ENCODE measurements at places on chromosomes 12 and 14.
A peak's percentile ranks its signal among the peaks of the same experiment; 100 is the strongest.

DNA sequence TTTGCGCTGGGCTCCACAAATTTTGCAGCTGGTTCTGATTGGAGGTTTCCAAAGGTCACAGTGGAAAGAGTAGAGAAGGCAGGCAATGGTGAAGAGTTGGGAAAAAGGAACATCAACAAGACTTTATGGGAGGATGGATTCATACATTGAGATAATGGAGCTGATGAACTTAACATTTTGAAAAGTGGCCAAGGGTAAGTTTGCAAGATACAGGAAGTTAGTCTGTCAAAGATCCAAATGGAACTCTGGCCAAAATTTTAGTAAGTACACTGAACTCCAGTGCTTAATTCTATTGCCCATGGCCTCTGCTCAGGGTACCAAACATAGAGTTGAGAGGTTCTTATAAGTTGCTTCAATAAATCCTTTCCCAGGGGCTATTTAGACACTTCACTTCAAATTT lies 15.6 kb downstream of the CCER1 start:
- DNase-seq, result no peak

- DNase-seq, result no peak
Measured at GRCh38 chr14:97688631-97689336, 891.6 kb downstream of the VRK1 start.

DNA sequence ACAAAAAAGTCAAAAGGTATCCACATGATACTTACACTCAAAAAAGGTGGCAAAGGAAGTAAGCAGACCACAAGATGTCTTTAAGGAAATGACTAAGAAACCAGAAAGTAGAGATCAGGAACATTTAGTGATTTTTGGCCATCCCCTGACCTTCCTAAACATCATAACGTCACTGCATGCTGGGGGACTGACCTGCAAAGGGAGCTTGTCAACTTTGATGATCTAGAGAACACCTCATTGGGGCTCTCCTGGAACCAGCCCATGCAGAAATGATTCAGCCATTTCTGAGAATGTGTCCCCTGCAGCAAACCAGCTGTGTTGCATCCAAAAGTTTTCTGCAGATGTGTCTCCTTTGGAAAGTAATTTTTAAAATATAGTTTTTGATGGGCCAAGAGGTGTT lies 152.2 kb upstream of the RASSF8 start:
- no peak for DNase-seq

DNA sequence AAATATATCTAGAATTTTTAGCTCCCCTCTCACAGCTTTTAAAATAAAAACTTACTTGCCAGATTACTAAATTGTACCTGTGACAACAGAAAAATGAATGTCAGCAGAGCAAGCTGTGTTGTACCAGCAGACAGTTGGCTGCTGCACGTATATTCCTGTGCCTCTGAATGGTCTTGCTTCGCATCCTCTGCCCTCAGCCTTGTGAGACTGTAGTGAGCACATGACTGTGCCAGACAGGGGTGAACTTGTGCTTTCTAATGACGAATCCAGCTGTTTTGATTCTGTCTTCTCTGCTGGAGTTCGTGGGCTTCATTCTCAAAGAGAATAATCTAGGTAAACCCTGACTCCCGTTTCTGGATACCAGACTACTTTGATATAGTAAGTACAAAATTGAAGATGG lies 58.3 kb upstream of the FRMD6 start:
- no peak for DNase-seq

GRCh38 chr14:65019944-65020566 lies 33.4 kb downstream of the FNTB start:
- peak; percentile 66 for DNase-seq

- DNase-seq, result no peak
Measured at GRCh38 chr12:64010069-64010686, 165.7 kb downstream of the SRGAP1 start.

- no peak for DNase-seq
Measured at GRCh38 chr12:114945351-114945750, 261.4 kb upstream of the TBX3 start.

GRCh38 chr12:124031058-124031457 lies 58.0 kb downstream of the ZNF664 start:
- DNase-seq, result no peak

GRCh38 chr12:64137117-64137516 lies 85.0 kb downstream of the KICS2 start:
- DNase-seq, result no peak

GRCh38 chr12:57320639-57321038 lies 69.7 kb upstream of the STAC3 start:
- DNase-seq, result no peak

- no peak for DNase-seq
Measured at GRCh38 chr12:29437575-29437974, 56.6 kb upstream of the ERGIC2 start.

- DNase-seq, result no peak
Measured at GRCh38 chr12:119128527-119128926, 50.2 kb upstream of the HSPB8 start.

- no peak for DNase-seq
Measured at GRCh38 chr12:109880938-109881337, 597 bp upstream of the GLTP start.

DNA sequence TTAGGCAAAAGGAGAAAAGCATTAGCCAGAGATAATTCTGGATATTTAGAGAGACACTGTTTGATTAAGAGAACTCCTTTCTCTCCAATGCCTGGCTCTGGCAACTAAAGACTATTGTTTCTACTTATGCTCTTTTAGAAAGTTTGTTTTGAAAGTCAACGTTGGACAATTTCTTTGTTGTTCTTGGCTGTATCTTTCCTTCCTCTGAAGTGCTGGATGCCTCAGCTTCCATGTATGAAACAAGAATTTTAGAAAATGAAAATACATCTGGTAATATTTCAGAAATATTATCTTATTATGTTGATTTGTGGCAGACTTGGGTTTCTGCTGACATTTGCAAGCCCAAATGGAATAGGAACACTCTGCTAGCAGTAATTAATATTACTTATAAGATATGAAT lies 382.6 kb downstream of the SNAPC1 start:
- no peak for DNase-seq

- DNase-seq, result no peak
Measured at GRCh38 chr12:51323317-51323960, 535 bp downstream of the BIN2 start.

DNA sequence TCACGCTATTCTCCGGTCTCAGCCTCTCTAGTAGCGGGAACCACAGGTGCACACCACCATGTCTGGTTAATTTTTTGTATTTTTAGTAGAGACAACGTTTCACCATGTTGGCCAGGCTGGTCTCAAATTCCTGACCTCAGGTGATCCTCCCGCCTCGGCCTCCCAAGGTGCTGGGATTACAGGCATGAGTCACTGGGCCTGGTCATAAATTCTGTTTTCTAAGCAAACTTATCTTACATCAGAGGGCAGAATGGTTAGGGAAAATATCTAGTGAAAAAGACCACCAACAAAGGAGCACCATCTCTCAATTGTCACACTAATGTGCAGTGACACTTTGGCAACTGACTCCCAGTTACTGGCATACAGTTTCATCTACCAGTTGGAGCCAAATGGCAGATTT lies 2.8 kb downstream of the CPM start:
- DNase-seq, result no peak

DNA sequence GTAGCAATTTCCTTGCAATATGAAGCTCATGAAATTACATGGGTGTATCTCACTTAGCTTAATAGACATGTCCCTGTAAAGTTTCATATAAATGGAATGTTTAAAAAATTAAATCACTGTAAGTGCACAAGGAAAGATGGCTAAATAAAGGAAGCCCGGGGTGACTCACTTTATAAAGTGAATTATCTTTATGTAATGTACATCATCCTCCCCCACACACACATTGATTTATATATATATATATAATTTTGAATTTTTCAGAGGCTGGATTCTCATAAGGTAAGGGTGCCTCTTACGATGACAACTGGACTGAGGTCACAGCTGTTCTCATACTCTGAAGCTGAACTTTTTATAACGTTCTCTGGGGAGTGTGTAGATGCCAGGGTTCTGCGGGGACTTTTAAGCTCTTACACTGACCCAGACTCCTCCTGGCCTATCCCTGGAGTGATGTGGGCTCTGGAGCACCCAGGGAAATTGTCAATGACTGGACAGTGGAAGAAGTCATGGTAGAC lies 108.7 kb upstream of the HIF1A start:
- DNase-seq, result no peak

- no peak for DNase-seq
Measured at GRCh38 chr12:89648211-89648930, 60.3 kb downstream of the ATP2B1 start.

- DNase-seq, result no peak
Measured at GRCh38 chr14:73238941-73239340, 1.6 kb downstream of the PAPLN start.

DNA sequence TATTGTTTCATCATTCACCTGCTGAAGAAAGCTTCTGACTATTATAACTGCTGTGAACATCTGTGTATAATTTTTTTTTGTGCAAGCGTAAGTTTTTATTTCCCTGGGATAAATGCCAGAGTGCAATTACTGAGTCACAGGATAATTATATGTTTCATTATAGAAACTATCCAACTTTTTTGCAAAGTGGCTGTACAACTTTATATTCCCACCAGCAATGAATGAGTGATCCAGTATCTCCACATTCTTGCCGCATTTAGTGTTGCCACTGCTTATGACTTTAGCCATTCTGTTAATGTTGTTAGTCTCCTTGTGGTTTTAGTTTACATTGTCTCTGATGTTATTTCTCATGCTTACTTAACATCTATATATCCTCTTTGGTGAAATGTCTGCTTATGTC lies 88.1 kb upstream of the CCDC175 start:
- no peak for DNase-seq

DNA sequence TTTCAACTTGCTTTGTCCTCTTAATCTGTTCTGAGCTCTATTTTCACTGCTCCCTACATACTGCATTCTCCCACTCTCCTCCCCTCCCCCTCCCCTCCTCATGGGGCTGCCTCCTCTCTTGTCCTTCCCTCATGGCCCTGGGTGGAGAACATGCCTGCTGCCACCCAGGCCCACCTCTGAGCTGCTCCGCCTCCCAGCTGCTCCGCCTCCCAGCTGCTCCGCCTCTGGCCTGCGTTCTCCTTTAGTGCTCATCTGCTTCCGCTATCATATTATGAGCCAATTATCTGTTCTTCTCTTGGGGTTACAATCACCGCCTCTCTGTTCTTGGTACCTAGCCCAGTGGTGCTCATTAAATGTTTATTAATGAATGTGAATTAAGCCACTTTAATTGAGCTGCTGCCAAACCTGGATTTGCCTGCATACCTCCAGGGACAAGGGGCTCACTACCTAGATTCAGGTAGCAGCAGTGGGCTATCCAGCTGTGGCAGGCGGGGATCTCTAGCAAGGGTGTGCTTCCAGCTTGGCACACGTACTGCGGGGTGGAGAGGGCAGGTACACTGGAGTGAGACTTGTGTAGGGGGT lies 32.0 kb upstream of the FAM181A start:
- DNase-seq, result no peak

GRCh38 chr12:29455087-29455486 lies 42.4 kb downstream of the OVCH1 start:
- DNase-seq, result peak; percentile 7

- no peak for DNase-seq
Measured at GRCh38 chr12:75715323-75715644, 203.9 kb upstream of the KRR1 start.

- no peak for DNase-seq
Measured at GRCh38 chr14:92973798-92974372, 50.9 kb downstream of the CHGA start.

GRCh38 chr14:33809396-33809981 lies 141.4 kb downstream of the EGLN3 start:
- DNase-seq, result no peak

GRCh38 chr12:6340745-6341416 lies 995 bp downstream of the TNFRSF1A start:
- DNase-seq, result no peak

DNA sequence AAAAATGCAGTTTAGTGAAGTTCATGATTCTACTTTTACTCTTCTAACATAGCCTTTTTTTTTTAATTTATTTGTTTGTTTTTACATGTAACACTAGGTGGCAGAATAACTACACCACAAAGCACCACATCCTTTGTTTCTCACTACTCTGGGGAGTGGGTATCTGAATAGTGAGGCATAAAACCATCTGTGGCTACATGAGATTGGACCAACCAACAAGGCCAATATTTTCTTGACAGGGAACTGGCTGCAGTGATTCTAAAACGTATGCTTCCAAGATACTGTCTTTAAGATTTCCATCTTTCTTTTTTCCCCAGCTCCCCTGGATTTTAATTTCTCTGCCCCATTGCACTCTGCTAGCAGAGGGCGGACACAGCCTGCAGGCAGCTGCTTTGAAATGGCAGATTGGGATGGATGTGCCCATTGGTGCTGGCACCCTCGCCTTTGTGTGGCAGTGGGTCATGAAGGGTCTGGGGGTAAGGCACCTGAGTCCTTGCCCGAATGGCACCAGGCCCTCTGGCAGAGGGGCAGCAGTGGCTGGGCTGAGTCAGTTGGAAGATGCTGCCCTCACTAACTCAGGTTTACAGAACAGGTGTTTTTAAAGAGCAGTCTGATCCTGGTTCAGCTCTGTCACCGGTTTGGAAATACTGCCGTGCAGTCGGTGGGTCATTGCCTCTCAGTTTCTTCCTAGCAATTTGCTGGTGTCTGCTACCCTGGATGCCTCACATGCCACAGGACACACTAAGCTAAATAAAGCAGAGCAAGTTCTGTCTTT lies 429.1 kb downstream of the RAD51B start:
- DNase-seq, result peak; percentile 86

DNA sequence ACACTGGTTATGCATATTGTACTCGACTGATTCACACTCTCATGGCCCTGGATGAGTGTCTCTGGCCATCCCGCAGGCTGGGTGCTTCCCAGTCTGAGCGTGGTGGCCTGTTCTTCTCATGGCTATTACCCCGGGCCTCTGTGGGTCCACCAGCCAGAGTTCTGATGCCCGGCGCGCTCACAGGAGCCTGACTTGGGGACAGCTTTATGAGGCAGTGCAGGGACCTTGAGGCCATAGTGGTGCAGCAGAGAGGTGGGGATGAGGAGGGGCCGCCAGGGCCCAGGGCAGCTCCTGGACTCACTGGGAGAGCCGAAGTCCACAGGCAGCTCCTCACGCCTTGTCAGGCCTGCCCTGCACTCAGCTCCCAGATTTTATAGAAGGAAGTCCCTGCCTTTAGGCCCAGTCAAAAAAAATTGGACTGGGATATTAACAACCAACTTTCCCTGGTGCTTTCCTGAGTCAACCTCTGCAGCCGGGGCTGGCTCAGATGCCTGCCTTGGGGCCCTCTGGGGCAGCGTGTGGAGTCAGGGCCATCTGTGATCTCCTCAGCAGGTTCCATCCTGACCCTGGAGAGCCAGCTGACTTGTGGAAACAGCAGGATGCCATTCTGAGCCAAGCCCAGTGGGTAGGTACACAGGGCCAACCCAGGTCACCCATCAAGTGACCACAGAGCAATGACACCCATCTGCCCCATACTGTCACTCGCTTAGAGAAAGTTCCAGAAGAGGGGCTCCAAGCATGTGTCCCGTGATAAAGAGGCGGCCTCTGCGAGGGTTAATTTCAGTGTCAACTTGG lies 89.4 kb upstream of the DIO3 start:
- no peak for DNase-seq

DNA sequence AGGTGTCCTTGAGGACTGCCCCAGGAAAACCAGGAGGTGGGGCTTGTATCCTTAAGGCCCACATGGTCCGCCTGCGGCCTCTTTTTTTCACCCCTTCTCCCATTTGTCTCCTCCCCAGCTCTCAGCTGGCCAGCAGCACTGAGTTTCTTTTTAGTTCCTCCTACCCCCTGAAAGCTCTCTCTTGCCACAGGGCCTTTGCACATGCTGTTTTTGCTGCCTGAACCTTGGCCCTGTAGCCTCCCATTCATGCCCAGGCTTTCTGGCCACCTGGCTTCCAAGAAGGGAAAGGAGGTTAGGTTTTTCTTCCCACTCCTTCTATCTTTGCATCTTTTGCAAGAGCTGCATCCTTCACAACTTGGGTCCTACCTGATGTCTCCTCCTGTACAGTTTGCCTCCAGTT lies 358.1 kb downstream of the VRK1 start:
- DNase-seq, result no peak

- no peak for DNase-seq
Measured at GRCh38 chr14:89507926-89508460, 91.0 kb upstream of the FOXN3 start.

All from NCI-H1092 treated with DMSO at 0.1 percent for 48 hours (cell line).